ENCODE measurements at places on chromosomes 4 and X. TPM values are rescaled to one million over a fixed set of nuclear protein-coding genes. Genes with fewer than 3 reads are reported as not detected.

DNA sequence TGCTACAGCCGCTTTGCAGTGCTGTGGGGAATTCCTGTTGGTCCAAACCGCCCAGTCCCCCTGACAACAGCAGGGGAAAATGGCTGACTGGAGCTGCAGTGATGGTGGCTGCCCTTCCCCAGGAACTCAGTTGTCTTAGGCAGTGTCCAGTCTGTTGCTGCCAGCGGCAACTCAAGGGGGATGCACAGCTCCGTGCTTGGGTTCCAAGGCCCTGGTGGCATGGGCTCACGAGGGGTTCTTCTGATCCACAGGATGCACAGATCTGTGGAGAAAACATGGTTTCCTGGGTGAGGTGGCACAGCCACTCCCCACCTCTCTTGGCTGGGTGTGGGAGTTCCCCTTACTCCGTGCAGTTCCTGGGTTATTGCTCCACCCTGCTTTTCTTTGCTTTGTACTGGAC, 261.2 kb downstream of the TLL1 start:
- no peaks in the 10 kb centered on the region for H3K36me3 ChIP-seq
- no peak for DNase-seq
- H3K4me3 ChIP-seq: no peak overlapping the region
- H3K27ac ChIP-seq: no peak overlapping the region
- no peaks in the 10 kb centered on the region for H3K4me1 ChIP-seq

GRCh38 chr4:77818073-77818601, 1.0 kb downstream of the CNOT6L start:
- peak overlapping the region; percentile 99 for H3K4me3 ChIP-seq
- DNase-seq: peak; percentile 17
- peak overlapping the region; percentile 99 for H3K27ac ChIP-seq
- no peaks in the 10 kb centered on the region for H3K27me3 ChIP-seq

GRCh38 chr4:139207873-139208403, 30.9 kb upstream of the ELF2 start:
- no peaks in the 10 kb centered on the region for H3K4me1 ChIP-seq
- H3K4me3 ChIP-seq: no peak overlapping the region
- peaks cover 2% of the 10 kb centered on the region for H3K36me3 ChIP-seq

- H3K27ac ChIP-seq: peak overlapping the region; percentile 16
- H3K4me3 ChIP-seq: no peak overlapping the region
- DNase-seq: peak; percentile 79
- H3K36me3 ChIP-seq: peaks cover 7% of the 10 kb centered on the region
- H3K4me1 ChIP-seq: peaks cover 22% of the 10 kb centered on the region
- H3K27me3 ChIP-seq: no peaks in the 10 kb centered on the region
Observed at GRCh38 chr4:6720202-6720699, 4.3 kb downstream of the BLOC1S4 start.

DNA sequence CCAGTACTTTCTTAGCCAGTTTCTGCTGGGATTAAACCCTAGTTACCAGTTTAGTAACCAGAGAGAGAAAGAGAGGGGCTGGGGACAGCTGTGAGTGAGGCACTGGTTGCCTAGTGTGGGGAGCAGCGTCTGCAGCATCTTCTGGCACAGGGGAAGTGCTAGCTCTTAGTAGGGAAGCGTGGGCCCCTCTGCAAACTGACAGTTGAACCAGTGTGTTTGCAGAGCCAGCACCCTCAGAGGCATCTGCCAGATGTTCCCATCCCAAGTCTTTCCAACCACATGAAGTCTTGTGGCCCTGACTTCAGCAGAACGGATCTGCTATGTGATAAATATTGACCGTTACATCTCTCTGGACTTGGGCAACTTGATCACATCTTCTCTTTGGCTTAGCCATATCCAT, 15.0 kb downstream of the RBMX2 start:
- no peak overlapping the region for H3K27ac ChIP-seq
- no peaks in the 10 kb centered on the region for H3K27me3 ChIP-seq
- H3K4me3 ChIP-seq: no peak overlapping the region

The PPEF1 gene
- not detected for total RNA-seq

The SUPT20HL1 gene
- total RNA-seq: not detected
